ENCODE measurements at places on chromosomes 13 and 19.

DNA sequence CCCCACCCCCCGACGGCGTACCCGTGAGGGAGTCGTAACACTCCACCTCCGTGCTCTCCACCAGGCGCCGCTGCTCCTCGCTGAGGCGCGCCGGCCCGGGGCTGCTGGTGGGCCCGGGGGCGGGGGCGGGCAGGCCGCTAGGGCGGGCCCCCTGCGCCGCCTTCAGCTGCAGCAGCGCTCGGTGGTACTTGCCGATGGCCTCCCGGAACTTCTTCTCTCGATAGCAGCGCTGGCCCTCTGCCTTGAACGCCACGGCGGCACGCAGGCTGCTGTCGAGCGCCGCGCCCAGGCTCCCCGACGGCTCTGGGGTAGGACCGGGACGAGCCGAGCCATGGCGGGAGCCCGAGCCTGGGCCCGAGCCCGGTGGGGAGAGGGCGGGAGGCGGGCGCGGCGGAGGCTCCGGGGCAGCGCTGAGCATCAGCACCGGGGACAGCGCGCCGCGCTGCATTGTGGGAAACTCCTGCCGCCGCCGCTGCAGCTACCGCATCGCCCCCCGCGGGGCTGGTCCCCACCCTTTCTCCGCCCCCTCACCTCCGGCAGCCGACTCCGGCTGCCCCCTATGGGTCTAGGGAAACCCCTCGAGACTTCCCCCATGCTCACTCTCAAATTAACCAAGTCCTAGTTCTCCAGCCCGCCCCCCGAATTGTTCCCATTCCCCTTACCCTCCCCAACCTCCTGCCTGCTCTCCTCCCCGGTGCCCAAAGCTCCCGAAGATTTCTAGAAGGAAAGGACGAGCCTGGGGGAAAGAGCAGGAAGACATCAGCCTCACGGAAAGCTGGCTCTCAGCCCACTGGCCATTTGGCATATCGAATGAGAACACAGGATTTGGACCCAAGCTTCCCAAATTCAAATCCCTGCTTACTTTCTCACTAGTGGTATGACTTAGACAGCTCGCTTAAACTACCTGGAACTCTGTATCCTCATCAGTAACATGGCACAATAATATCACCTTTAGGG lies at the start of gene TTC9B:
Gene TTC9B (minus strand): TSS at position 451 of the 957 bp plus-strand sequence. CDS start 3 bp downstream, at position 448.
- DNase-seq: peak; percentile 43

GRCh38 chr13:103873725-103874124 lies 807.5 kb upstream of the SLC10A2 start:
- no peak for DNase-seq

- no peak for DNase-seq
Observed at GRCh38 chr19:2015608-2015950, at the start of gene BTBD2. BTBD2 (minus strand) TSS chr19:2015714; CDS start chr19:2015703, 11 bp downstream.

- DNase-seq: no peak
Observed at GRCh38 chr13:108060111-108060510, 155.2 kb downstream of the LIG4 start.

DNA sequence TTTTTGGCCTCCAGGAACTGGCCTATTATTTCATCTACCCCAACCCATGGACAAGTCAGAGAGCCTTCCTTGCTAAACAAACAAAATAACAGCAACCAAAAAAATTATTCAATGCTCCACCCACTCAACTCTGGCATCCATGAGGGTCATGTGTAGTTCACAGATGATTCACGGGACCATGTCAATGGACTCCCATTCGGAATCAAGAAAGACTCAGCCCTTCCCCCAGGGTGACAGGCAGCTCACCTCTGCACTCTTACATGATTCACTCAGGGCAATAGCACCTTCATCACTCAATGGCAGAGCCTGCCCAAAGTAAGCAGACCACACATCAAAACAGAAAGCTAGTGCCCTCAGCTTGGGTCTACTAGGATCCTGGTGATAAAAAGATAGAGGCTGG lies 14.3 kb upstream of the SCEL start:
- no peak for DNase-seq

DNA sequence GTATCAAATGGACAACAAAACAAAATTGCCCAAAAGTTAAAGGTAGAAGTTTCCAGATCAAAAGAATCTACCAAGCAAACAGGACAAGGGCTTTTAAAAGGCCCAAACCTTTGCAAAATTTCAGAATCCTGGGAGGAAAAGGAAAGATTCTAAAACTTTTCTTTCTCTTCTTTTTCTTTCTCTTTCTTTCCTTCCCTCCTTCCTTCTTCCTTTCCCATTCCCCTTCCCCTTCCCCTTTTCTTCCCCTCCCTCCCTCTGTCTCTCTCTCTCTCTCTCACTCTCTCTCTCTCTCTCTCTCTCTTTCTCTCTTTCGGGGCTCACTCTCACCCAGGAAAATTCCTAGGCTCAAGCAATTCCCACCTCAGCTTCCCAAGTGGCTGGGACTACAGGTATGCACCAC lies 4.2 kb upstream of the PDCD5 start:
- DNase-seq: no peak

- no peak for DNase-seq
Observed at GRCh38 chr19:12949363-12950283, 4.0 kb downstream of the RAD23A start.

- DNase-seq: no peak
Observed at GRCh38 chr13:62130062-62130970, 714.7 kb upstream of the PCDH20 start.

DNA sequence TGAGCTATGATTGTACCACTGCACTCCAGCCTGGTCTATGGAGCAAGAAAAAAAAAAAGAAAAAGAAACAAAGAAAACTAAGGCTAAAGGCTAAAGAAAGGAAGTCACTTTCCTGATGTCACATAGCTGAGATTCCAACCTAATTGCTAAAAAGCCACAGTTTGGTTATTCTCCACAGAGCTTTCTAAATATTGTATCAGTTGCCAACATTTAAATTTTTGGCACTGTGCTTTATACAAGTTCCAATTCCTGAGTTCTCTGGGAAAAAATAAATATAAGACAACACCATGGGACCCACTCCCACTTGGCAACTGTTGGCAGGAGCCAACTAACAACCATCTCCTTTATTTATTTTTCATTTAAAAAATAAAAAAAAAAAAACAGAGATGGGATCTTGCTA lies 11.2 kb upstream of the LYPD3 start:
- DNase-seq: no peak

GRCh38 chr19:16889366-16889882 lies 625 bp downstream of the F2RL3 start:
- DNase-seq: no peak

DNA sequence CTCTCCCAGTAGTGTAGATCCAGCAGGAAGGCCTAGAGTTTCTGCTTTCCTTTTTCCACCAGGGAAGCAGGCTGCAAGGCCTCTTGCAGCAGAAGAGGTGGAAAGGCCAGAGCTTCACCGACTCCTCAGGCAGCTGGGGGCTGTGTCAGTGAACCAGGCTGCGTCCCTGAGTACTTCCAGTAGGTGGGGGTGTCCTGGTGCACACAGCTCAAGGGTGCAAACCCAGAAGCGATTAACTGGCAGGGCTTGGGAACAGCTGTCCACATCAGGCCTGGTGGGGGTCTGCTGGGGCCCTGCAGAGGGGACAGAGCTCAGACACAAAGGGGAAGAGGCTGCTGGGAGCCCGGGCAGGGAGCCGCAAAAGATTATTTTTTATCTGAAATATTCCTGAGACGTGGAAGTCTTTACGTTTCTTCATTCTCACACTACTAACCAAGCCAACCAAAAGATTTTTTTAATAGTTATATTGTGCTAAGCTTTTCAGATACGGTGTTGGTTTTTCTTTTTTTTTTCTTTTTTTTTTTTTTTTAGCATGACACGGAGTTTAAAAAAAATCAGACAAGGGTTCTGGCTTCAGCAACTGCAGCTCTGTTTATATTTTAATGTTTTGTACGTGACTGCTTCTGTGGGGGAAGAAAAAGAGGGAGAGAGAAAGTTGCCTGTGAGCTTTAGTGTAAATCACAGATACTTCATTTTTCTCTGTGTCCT lies 11.0 kb downstream of the TSHZ3 start:
- no peak for DNase-seq

GRCh38 chr19:17863520-17864182 lies 3.9 kb downstream of the RPL18A start:
- no peak for DNase-seq

- no peak for DNase-seq
Observed at GRCh38 chr13:64506246-64506645, 2723.9 kb downstream of the PCDH9 start.

DNA sequence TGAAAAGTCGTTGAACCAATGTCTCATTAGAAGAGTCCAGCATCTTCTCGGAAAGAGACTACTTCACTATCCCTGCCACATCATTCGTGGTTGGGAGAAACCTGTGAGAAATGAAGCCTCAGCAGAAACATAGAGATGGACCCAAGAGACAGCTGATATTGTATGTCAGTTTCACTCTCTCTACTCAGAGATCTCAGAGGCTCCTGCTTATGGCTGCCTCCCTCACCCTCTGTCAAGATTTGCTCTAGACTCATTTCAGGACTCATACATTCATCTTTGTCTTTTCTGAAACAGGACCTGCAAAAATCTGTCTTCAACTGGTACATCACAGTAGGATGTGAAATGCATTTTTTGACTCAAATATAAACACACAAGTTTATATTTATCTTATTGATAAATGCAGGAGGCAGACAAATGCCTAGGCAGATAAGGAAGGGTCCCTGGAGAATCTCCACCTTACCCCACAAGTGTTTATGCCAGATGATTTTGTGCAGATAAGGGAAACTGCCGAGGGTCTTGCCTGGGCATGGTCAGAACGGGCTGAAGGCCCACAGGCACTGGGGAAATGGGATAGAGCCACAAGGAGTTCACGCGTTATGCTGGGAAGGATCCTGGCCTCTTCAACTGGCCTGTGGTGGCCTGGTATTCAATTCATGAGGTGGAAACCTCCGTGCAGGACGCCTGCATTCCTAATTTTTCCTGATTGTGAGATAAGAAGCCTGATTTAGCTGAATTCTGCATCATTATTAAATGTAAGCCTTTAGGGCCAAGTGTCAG lies 1834.0 kb upstream of the PCDH20 start:
- no peak for DNase-seq

DNA sequence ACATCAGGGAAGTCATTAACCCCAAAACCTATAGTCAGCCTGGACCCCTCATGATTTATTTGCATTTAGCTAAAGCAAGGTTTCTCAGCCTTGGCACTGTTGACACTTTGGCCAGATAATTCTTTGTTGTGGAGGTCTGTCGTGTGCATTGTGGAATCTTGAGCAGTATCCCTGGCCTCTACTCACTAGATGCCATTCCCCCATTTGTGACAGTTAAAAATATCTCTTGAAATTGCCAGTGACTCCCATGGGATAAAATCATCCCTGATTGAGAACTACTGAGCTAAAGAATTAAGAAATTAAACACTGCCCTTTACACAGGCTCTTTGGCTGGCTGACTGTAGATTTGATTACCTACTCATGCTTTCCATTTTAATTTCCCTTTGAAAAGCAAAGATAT lies 102.7 kb downstream of the LMO7 start:
- DNase-seq: no peak

GRCh38 chr19:3478409-3479176 lies 1.7 kb downstream of the SMIM24 start:
- DNase-seq: no peak

- no peak for DNase-seq
Observed at GRCh38 chr13:93409001-93409400, 182.4 kb downstream of the GPC6 start.

- no peak for DNase-seq
Observed at GRCh38 chr13:110665491-110666254, 40.2 kb downstream of the CARS2 start.
